Endothelial cell of umbilical vein (primary cell): ENCODE measurements at places on chromosomes 7 and 10.

GRCh38 chr10:43341450-43341849 is 30.0 kb upstream of the FXYD4 start:
- no peak for DNase-seq

GRCh38 chr7:131090886-131091692 is 236.6 kb upstream of the MKLN1 start:
- DNase-seq, result no peak

- DNase-seq, result no peak
These were observed 114.1 kb downstream of the LARP4B start for GRCh38 chr10:817371-817770.

DNA sequence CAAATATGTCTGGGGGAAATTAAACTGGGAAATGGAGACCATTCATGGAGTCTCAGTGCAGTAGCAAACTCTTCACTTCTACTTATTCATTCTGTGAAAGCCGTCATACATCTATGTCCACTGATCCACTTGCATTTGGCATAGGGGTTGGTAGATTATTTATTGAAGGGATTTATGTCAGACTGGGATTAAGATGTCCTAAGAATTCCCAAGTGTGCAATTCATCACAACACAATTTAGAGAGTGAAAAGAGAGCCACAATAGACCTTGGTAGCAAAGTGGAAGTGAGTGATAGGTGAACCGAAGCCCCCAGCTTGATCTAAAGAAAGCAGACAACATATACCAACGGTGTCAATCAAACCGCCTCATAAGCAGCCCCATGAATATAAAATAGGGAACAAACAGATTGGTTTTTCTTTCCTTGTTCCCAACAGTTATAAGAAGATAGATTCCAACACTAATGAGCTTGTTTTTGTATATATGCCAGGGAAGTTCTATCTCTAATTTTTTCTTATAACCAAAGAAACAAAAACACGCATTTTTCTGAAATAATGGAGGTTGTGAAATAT is 234.3 kb downstream of the CACNA2D1 start:
- DNase-seq, result no peak

DNA sequence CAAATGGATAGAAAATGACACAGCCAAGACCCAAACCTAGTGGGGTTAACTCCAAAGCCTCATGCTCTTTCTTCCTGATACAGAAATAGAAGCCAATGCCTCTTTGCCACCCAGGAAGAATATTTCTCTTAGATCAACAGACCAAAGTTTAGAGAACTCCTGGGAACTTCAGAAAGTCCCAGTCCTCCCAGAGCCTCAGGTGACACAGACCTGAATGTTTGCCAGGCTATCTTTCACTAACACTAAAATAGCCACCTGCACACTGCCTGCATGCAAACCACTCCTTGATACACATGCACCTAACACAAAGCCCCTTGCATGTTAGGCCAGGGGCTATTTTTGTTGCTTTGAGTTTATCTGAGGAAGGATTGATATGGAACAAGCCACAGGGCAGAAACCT is 27.7 kb downstream of the LSM5 start:
- DNase-seq, result no peak

DNA sequence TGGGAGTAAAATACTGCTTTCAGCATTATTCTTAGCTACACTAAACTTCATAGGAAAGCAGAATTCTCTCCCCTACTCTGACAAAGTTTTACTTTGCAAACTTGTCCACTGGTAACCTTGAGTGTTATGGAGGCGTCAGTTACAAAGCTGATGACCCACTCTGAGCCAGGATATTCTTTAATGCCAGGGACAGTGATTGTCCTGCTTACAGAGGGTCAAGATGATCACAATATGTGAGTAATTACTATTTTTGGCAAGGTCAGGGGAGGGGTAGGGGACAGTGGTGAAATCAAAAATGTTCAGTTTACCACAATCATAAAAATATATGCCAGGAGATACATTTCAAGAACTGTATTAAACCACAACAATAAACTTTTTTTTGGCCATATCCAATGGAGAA is 520.6 kb downstream of the SUGCT start:
- DNase-seq, result no peak
